ENCODE measurements at places on chromosomes 7 and 10.

GRCh38 chr7:99137411-99138180, 6.3 kb downstream of the SMURF1 start:
- no peak for DNase-seq

GRCh38 chr10:5668429-5668828, 2.0 kb upstream of the ASB13 start:
- no peak for DNase-seq

- DNase-seq: no peak
Measured at GRCh38 chr10:110365356-110366143, 60.8 kb upstream of the SMNDC1 start.

GRCh38 chr7:151372612-151373265, 31.1 kb downstream of the NUB1 start:
- DNase-seq: no peak

DNA sequence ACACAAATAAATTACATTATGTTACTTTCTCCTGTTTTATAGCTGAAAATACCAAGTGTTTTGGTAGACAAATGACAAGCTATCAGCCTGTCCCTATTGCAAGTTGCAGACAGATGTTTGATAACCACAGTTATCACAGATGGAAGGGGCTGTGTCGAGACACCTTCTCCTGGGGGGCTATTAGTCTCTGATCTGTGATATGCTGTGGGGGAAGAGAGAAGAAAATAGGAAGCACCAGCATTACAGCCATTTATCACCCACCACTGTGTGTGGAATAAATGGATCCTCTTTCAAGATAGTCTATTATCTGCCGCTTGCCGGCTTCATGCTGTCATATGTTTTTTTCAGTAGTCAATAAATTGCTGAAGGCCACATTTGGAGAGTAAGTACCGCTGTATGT, 597.2 kb upstream of the ADARB2 start:
- no peak for DNase-seq

- DNase-seq: no peak
Measured at GRCh38 chr10:118918587-118918986, 110.9 kb upstream of the NANOS1 start.

- no peak for DNase-seq
Measured at GRCh38 chr7:155020996-155021395, 18.1 kb upstream of the PAXIP1 start.

- DNase-seq: no peak
Measured at GRCh38 chr7:8018961-8019360, 50.4 kb downstream of the GLCCI1 start.

GRCh38 chr7:139709485-139709884, 68.3 kb downstream of the HIPK2 start:
- no peak for DNase-seq

Data from stimulated activated effector memory CD8-positive, alpha-beta T cell treated with anti-CD3 and anti-CD28 coated beads, Interleukin-12 subunit alpha, Interleukin-12 subunit beta, amount 100 ng/mL, for 72 hours (primary cell).